Activated naive CD8-positive, alpha-beta T cell treated with anti-CD3 and anti-CD28 coated beads for 36 hours (primary cell): ENCODE measurements at places on chromosomes 1 and 21. TPM values are rescaled to one million over a fixed set of nuclear protein-coding genes. Genes with fewer than 3 reads are reported as not detected.

- H3K27ac ChIP-seq: peak overlapping the region; percentile 99
- peak overlapping the region; percentile 64 for H3K4me3 ChIP-seq
- peaks cover 66% of the 10 kb centered on the region for H3K36me3 ChIP-seq
- H3K27me3 ChIP-seq: no peaks in the 10 kb centered on the region
- peaks cover 72% of the 10 kb centered on the region for H3K4me1 ChIP-seq
- peak; percentile 75 for DNase-seq
Measured at GRCh38 chr1:206583707-206584648, 28.3 kb downstream of the EIF2D start.

- H3K27ac ChIP-seq: no peak overlapping the region
- peaks cover 22% of the 10 kb centered on the region for H3K36me3 ChIP-seq
- peaks cover 5% of the 10 kb centered on the region for H3K4me1 ChIP-seq
- H3K27me3 ChIP-seq: no peaks in the 10 kb centered on the region
Measured at GRCh38 chr1:246641394-246641793, 75.1 kb downstream of the CNST start.

AGT gene
- total RNA-seq: not detected

- H3K4me3 ChIP-seq: no peak overlapping the region
- H3K27ac ChIP-seq: no peak overlapping the region
- peaks cover 27% of the 10 kb centered on the region for H3K27me3 ChIP-seq
- no peak for DNase-seq
- H3K36me3 ChIP-seq: no peaks in the 10 kb centered on the region
Measured at GRCh38 chr1:202259705-202260104, 66.1 kb downstream of the LGR6 start.

DNA sequence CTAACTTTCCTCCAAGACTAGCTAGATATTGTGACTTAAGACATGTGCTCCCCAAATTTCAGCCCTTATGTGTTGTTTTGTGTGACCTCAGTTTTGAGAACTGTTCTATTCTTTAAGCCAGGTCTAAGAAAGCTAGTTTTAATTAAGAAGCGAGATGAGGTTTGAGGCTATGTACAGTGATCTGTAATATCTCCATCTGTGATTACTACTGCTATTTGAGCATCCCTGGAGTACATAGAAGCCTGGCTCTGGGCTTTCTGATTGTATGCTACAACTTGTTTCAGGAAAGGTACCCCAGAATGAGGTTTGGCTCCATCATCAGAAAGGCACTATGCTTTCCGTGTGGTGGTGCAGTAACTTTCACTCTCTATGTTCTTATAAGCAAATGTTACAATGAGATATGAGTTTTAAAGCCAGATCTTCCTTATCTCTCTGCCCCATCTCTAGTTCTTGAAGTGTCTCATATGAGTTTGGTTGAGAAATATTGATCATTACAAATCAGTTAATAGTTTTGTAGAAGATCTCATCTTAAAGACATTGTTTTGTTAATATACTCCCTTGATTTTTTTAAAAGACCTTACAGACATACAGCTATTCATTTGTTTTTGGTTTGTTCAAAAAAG lies 605 bp downstream of the RGS4 start:
- peaks cover 54% of the 10 kb centered on the region for H3K27me3 ChIP-seq
- DNase-seq: no peak
- H3K36me3 ChIP-seq: no peaks in the 10 kb centered on the region

DNA sequence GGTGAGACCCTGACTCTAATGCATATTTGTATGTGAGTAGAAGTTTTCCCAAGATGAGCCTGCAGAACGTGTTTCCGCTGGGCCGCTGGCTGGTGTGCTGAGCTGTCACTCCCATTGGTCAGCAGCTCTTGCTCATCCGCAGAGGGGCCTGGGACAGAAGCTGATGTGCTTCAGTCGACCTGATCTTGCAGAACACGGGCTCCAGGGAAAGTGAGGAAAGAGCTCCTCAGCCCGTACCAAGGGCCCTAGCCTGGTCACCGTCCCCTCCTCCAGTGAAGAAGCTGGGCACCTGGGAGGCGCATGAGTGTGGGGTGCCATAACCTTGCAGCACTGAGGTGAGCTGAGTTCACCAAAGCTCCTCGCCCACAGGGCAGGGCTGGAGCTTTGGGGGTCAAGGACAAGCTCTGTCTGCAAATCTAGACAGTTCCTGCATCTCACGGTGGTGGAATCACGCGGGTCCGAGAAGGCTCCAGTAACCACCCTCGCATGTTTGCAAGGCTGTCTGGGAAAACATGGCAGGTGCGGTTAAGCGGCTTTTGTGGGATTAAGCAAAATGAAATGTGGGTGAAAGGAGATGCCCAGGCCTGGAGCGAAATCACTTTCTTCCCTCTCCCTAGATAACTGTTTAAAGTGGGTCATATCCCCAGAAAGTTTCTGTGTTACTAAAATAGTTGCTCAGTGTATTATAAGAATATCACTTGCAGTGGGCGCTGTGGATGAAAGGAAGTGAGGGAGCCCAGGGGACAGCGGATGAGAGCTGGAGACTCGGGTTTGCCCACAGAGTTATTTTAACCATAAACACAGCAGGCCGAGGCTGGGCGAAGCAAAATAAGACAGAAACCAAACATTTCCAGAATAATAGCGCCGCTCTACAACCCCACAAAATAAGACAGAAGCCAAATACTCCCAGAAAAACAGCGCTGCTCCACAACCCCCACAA lies 33.1 kb upstream of the LRRC3 start:
- no peak for DNase-seq
- H3K4me1 ChIP-seq: no peaks in the 10 kb centered on the region
- no peak overlapping the region for H3K27ac ChIP-seq
- peaks cover 7% of the 10 kb centered on the region for H3K36me3 ChIP-seq

- H3K36me3 ChIP-seq: peaks cover 3% of the 10 kb centered on the region
- peaks cover 22% of the 10 kb centered on the region for H3K27me3 ChIP-seq
- peaks cover 5% of the 10 kb centered on the region for H3K4me1 ChIP-seq
Measured at GRCh38 chr1:30650968-30651320, 72.4 kb downstream of the MATN1 start.

DNA sequence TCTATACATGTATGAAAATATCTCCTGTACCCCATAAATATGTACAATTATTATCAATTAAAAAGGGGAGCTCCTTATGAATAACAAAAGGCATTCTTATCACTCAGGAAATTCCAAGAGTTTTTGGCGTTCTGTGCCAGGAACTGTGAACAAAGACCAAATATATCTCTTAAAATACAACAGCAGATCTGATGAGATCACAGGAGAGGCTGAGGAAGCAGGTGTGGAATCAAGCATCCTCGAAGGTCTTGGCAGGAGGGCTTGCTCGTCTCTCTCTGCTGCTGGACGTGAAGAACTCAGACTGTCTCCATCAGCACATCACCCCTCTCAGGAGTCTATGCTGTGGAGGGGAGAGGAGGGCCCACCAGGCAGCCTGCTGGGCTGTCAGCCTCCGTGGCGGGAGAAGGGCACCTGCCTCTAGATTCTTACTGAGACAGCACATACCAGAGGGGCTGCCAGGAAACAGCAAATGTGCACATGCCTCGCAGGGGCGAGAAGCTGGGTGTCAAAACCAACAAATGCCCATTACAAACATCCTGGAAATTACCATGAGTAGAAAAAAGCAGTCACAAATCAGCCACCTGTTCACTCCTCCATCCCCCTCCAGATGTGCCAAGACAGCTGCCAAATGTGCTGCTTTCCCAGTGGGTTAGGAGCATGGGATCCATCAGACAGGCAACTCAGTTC lies 30.8 kb upstream of the FAM89A start:
- H3K27ac ChIP-seq: no peak overlapping the region
- DNase-seq: no peak
- no peaks in the 10 kb centered on the region for H3K36me3 ChIP-seq
- peaks cover 3% of the 10 kb centered on the region for H3K4me1 ChIP-seq
- no peak overlapping the region for H3K4me3 ChIP-seq
- H3K27me3 ChIP-seq: peaks cover 8% of the 10 kb centered on the region

GRCh38 chr1:92404661-92405060 lies 82.1 kb downstream of the GFI1 start:
- H3K27ac ChIP-seq: no peak overlapping the region
- no peak overlapping the region for H3K4me3 ChIP-seq
- H3K27me3 ChIP-seq: no peaks in the 10 kb centered on the region
- H3K4me1 ChIP-seq: no peaks in the 10 kb centered on the region

ZNF683 gene
- total RNA-seq: 0.32 TPM

DNA sequence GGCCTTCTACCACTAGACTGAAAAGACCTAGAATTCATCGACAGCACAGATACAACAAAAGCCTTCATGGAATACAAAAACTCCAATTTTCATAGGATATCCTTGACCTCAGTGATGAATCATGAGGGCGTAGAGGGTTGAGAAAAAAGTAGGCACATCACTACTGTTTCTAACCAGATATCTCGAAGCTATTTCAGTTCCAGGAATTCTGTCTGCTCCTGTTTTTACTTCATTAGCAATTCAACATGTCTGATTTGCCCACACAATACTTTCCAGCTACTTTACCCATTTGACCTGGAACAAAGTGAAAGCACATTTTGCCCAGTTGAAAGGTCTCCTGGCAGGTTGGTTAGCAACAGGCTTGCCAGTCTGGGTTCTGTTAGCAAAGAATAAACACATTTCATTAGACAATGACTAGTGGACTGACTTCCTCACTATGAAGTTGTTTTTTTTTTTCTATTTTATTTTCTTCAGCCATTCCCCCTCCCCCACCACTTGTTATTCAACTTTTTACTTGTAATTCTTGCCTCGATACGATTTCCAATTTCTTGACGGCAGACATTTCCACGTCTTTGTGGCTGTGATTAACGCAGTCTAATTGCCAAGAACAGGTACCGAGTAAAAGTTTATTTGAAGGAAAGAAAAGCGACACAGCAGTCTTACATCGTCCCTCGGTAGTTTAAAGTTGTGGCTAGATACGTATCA lies 4.0 kb upstream of the ZBTB18 start:
- peak overlapping the region; percentile 95 for H3K4me3 ChIP-seq
- no peaks in the 10 kb centered on the region for H3K27me3 ChIP-seq
- peaks cover 30% of the 10 kb centered on the region for H3K4me1 ChIP-seq
- H3K27ac ChIP-seq: peak overlapping the region; percentile 97
- no peak for DNase-seq

DNA sequence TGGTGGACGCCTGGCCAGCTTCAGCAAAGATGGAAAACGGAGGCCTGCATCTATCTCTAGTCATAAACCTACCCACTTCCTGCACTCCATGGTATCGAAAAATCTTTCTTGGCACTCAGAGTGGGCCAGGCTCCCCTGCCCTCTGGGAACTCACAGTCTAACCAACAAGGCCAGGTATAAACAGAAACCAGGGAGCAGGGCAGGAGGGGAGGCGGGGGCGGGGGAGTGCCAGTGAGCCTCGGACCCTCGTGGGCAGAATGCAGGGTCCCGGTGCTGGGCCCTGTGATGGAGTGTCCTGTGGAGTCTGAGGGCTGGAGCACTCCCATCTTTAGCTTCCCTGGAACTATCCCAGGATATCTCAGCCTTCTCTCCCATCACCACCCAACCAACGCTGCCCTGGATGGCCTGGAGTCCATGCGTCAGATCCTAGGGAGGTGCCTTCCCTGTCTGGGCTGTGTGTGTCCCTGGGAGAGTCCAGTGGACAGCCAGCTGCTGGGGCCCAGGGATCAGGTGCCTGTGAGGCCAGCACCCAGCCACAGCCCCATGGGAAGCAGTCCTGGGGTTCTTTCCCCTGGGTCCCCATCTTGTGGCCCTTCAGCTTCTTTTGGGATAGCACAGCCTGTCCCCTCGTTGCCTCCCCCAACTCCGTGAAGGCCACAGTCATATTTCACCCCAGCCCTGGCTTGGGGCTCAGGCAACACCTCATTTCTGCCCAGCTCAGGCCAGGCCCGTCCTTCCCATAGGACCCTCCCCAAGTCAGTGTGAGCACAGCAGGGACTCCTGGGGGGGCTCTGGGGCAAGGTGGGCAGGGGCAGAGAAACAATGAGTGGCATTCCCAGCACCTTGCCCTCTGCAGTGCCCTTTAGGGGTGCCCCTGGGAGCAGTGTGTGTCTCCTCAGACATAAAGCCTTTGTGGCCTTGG lies 1.1 kb upstream of the EPS8L3 start:
- no peaks in the 10 kb centered on the region for H3K27me3 ChIP-seq
- H3K4me1 ChIP-seq: no peaks in the 10 kb centered on the region
- no peak overlapping the region for H3K27ac ChIP-seq
- H3K36me3 ChIP-seq: no peaks in the 10 kb centered on the region

CNKSR1 gene
- 2.4 TPM for total RNA-seq

GRCh38 chr1:184545601-184546000 lies 158.8 kb downstream of the C1orf21 start:
- H3K4me1 ChIP-seq: no peaks in the 10 kb centered on the region
- no peak overlapping the region for H3K4me3 ChIP-seq
- H3K27ac ChIP-seq: no peak overlapping the region
- no peaks in the 10 kb centered on the region for H3K36me3 ChIP-seq
- DNase-seq: no peak
- H3K27me3 ChIP-seq: no peaks in the 10 kb centered on the region

DNA sequence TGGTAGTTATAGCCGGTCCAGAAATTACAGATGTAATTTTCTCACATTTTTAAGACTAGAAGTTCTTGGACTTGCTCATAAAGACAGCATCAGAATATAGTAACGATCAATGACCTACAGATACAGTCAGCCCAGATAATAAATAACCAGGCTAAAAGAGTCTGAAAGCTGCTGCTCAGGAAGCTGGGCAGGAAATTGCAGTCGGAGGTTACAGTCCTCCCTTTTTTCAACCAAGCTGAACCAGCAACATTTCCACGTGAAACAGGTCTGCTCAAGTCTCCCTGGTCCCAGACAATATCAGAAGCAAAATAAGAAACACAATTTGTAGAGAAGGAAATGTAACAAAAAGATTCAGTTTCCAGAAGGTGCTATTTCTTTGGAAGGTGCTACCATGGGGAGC lies 457.4 kb downstream of the SIPA1L2 start:
- peaks cover 8% of the 10 kb centered on the region for H3K4me1 ChIP-seq
- H3K4me3 ChIP-seq: no peak overlapping the region
- H3K27ac ChIP-seq: no peak overlapping the region
- H3K36me3 ChIP-seq: no peaks in the 10 kb centered on the region

DNA sequence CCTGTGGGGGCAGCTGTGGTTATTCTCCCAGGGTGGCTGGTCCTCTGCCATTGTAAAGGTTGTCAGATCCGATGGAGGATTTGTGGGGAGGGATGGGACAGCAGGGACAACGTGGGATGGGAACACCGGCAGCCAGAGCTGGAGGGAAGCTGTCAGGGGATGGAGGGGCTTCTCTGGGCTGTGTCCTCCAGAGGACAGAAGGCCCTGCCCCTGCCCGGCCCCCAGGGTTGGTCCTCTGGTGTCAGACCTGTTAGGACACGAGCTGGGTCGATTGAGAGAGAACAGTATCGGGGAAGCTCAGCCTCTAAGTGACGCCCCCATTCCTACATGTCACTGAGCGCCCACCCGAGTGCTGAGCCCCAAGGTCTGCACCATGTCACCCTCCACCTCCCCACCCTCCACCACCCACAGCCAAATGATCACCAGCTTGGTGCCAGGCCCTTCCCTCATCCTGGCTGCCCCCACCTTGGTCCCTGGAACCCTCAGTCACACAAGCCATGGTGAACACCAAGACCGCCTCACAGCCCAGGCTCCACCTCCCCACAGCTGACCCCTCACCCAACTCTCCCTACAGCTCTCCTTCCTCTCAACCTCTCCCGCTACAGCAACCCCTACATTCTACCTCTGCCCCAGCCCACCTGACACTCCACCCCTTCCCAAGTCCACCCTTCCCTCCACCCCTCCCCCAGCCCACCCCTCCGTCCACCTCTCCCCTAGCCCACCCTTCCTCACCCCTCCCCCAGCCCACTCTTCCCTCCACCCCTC lies 244.4 kb downstream of the MATN1 start:
- no peak overlapping the region for H3K4me3 ChIP-seq
- DNase-seq: no peak
- peaks cover 5% of the 10 kb centered on the region for H3K27me3 ChIP-seq
- no peak overlapping the region for H3K27ac ChIP-seq
- no peaks in the 10 kb centered on the region for H3K4me1 ChIP-seq
- H3K36me3 ChIP-seq: peaks cover 8% of the 10 kb centered on the region

NPHS2 gene
- not detected for total RNA-seq

C1orf116 gene
- 0.08 TPM for total RNA-seq
